ENCODE measurements at places on chromosomes 2 and 18.

GRCh38 chr2:65500310-65501040, 68.1 kb upstream of the SPRED2 start:
- DNase-seq: no peak

GRCh38 chr2:144415386-144415785, 104.5 kb downstream of the ZEB2 start:
- no peak for DNase-seq

GRCh38 chr2:20675701-20676352, 8.9 kb downstream of the GDF7 start:
- DNase-seq: no peak

DNA sequence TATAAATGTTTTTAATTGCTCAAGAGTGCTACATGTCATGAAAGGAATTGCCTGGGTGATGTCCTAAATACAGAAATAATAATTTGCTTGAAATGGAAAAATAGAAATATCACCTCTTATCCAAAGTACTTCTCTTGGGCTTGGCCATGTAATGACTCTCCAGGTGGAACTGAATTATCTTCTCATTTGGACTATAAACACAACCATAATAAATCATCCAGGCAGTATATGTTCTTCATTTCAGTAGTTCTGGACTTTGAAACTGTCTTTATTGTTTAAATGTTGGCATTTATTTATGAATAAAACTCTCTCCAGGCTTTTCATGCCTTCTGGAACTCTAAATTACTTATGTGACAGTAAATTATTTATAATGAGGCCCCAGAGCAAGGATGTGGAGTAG, 40.5 kb downstream of the OXER1 start:
- no peak for DNase-seq

DNA sequence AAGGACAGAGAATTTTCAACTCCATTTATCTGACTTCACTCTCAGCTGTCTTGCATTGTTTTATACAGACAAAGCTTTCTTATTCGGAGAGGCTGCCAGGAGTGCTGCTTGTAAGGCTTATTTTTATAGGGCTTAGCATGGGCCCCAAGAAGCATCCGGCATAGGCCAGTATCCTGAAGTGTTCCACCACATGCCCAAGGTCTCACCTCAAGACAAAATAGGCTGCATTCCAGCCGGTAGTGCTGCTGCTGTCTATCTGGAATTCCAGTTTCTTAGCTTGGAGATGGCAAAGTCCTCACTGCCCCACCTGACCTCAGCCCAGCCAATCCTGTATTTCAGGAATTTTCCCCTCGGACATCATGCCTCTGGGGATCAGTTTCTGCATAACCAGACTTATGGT, 47.6 kb upstream of the MCFD2 start:
- no peak for DNase-seq

DNA sequence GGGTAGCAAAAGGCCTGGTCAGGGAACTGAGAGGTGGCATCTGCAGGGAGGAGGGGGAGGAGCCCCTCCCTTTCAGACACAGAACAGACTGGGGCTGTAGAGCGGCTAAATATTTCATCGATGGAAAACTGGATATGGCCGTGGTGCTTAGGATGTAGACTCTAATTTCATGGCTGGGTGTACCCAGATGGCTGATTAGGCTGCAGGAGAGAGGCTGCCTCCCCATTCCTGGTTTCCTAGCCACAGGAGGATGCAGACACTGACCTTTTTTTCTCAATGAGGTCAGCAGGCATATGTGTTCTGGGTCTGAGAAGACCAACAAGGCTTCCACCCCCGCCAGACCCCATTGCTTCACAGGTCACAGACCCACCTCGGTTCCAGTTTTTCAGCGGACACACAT, 79.3 kb upstream of the STPG4 start:
- DNase-seq: no peak

- DNase-seq: no peak
These were observed 101.9 kb upstream of the ARHGAP28 start for GRCh38 chr18:6627645-6628044.

- no peak for DNase-seq
These were observed 95.7 kb downstream of the NEDD4L start for GRCh38 chr18:58139459-58140386.

GRCh38 chr18:7624697-7625096, 57.6 kb downstream of the PTPRM start:
- no peak for DNase-seq

DNA sequence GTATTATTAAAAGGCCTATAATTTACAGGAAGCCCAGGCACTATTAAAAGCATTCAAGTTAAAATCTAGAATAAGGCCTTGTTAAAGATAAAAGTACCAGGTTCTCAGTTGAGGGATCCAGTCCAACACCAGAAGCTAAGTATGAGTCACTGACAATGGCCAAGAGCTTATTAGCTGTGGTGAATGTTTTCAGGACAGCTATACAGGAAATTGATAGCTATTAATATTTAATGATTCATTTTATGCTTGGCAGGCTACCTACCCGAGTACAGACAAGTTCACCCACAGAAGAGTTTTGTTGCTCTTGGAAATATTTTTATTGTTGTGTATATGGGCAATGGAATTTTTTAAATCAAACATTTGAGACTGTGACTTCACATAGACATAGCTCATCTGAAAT, 729.6 kb upstream of the ZNF804A start:
- DNase-seq: no peak

- no peak for DNase-seq
These were observed 31.2 kb upstream of the MYO3B start for GRCh38 chr2:170146784-170147183.

DNA sequence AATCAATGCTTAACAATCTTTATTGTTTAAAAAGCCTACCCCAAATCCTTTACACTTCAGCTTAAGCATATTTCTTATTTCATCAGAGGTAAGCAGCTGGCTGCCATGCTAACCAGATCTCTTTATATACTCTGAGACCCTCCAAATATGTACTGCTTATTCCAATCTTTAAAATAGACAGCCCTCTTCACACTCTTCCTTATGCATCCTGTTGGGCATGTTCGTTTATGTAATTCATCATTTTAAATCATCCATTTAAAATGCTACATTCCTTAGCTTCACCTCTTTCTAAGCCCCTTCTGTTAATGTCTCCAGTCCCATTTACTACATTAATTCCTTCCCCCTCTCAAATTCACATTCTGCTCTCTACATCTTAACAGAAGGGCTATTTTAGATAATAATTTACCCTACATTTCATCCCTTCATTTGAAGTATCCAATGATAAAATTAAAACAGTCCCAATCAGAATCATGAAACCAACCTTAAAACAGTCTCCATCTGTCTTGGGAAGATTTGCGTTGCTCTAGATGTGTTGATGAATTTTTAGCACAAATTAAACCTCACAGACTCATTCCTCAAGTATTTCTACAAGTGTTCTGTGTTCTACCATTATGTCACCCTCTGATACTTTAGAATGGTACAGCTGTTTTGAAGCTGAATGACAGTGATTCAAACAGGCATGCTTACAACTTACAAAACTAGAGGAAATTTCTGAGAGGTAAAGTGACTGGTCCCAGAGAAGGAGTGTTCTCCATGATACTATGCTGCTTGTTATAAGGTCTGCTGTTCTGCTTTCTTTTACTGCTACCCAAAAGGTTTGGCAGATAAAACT, 59.1 kb downstream of the ZNF385B start:
- no peak for DNase-seq

GRCh38 chr2:201220102-201220570, 37.2 kb downstream of the CASP10 start:
- DNase-seq: no peak

DNA sequence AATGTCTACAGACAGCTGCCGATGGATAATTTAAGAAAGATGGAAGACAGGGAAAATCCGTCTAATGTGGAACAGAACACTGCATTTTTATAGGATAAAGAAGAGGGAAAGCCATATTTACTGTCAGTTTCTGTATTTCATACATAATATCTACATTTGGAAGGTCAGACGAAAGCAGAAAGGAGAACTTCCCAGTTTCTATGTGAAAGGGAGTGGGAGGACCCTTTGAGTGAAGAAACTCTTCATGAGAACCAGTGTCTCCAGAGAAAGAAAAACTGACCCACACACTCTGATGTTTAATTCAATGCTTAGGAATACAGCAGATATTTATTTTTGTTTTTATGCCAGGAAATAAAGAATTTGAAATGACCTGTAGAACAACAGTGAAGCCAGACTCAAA, 127.2 kb downstream of the CALCRL start:
- DNase-seq: no peak

DNA sequence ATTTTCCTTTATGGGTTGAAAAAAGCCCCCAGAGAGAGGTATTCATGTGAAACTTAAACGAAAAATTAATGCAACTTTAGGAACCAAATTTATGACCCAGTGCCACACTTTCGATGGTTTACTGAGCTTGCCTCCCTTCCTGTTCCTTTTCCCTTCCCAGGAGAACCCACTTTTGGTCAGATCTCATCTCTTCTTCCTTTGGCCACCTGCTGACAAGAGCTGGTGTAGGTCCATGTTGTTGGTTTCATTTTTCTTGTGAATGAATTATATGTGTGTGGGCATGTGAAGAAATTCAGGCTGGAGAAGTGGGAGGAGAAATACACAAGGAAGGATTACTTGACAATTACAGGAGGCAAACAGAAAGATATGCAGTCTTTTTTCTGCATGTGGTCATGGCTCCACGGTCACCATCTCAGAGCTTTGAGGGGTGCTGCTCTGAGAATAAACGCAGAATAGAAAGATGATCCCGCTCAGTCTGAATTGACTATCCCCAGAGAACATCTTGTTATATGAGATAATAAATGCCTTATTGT, 111.3 kb upstream of the TCF4 start:
- no peak for DNase-seq

DNA sequence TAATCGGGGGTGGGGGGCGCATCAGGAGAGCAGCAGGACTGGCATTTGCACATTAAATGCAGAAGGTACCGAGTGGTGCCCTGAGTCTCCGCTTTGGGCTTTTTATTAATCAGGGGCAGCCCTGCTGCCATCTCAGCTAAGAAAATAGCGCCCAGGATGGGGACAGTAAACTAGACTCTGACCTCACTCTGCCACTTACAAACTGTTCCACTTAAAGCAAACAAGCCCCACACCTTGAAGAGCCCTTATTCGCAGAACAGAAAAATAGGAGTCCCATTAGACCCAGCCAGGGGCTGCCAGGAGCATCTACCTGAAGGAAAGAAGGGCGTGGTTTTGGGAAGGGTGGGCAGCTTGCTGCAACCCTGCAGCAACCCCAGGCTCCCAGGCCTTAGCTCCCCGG, 165.3 kb downstream of the TNS1 start:
- DNase-seq: no peak

GRCh38 chr18:49177812-49178211, 227.0 kb upstream of the SMAD7 start:
- no peak for DNase-seq
